Stimulated activated CD8-positive, alpha-beta memory T cell treated with anti-CD3 and anti-CD28 coated beads, Interleukin-7, amount 100 ng/mL, for 24 hours (primary cell): ENCODE measurements at places on chromosomes 5 and 9.

GRCh38 chr5:174093123-174093522 is 47.6 kb downstream of the NSG2 start:
- no peak for DNase-seq

GRCh38 chr9:38372762-38373619 is 19.5 kb upstream of the ALDH1B1 start:
- DNase-seq, result no peak

- no peak for DNase-seq
These were observed 26.6 kb upstream of the ZBTB34 start for GRCh38 chr9:126833710-126834345.

DNA sequence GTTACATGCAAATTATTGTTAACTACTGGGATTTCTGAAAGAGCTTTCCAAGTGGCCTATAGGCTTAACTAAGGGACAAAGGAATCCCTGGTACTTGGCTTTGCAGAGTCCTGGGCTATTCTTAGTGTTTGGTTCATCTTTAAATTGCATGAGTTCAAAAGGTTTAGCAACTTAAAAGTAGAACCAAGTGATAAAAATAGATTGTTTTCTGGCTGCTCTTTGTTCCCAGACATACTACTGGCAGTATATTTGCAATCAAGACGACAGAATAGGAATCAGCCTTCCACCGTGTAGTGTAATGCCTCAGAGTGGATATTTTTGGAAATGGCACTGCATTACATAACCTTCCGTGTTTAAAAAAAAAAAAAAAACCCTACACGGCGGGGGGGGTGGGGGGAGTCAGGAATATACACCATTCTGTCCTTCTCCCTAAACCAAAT is 1.0 kb downstream of the NREP start:
- DNase-seq, result no peak

DNA sequence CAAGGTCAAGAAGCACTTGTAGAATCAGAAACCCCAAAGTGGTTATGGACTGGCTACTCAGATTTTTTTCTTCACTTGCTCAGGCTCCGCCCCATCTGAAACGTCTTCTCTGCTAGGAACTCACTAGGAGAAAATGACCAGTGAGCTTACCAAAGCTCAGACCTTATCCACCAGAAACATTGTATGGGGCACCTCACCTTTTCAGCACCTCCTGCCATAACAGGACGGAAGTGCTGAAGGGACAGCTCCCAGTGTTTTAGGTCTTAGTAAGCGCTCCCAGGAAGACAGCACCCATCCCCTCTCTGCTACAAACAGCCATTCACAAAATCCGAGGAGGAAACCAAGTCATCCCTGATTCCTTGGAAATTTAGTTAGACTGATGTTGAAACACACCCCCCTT is 1.2 kb upstream of the GABRA1 start:
- no peak for DNase-seq
